Parietal lobe (tissue), 2 donors: ENCODE measurements at places on chromosomes 11 and 22. TPM values are rescaled to one million over a fixed set of nuclear protein-coding genes. Genes with fewer than 3 reads are reported as not detected.

Gene CNGA4
- total RNA-seq = 0.63 TPM

Gene MLC1
- total RNA-seq = 23.8 TPM

Gene CBX6
- total RNA-seq = 37.9 TPM

Gene CD3E
- not detected for total RNA-seq

Gene DDIAS
- total RNA-seq = 2.5 TPM

Gene OR8D4
- not detected for total RNA-seq

Gene MALAT1
- total RNA-seq = 25,265 TPM

Gene ACR
- not detected for total RNA-seq

Gene HPS4
- total RNA-seq = 53.5 TPM

Gene CRYBB2
- not detected for total RNA-seq

Gene YPEL1
- total RNA-seq = 89.5 TPM
